Smooth muscle cell of the pulmonary artery (primary cell): ENCODE measurements at places on chromosomes 12 and 14. TPM values are rescaled to one million over a fixed set of nuclear protein-coding genes. Genes with fewer than 3 reads are reported as not detected.

The CLEC4A gene
- total RNA-seq, result 0.07 and 0.89 TPM in 2 replicates

The INHBE gene
- 2.0 and 2.1 TPM in 2 replicates for total RNA-seq

The ART4 gene
- total RNA-seq, result 6.1 and 8.3 TPM in 2 replicates

The LMNTD1 gene
- total RNA-seq, result 0.39 and 0.63 TPM in 2 replicates

The GCH1 gene
- 0.79 and 1.4 TPM in 2 replicates for total RNA-seq

The ENO2 gene
- 153 and 183 TPM in 2 replicates for total RNA-seq

The DAO gene
- total RNA-seq, result not detected in 2 replicates

The KTN1 gene
- total RNA-seq, result 105 and 124 TPM in 2 replicates
